ENCODE measurements at places on chromosomes 1 and 21.
A peak's percentile ranks its signal among the peaks of the same experiment; 100 is the strongest.

- no peak for DNase-seq
Measured at GRCh38 chr1:91070298-91070697, 48.5 kb upstream of the ZNF644 start.

DNA sequence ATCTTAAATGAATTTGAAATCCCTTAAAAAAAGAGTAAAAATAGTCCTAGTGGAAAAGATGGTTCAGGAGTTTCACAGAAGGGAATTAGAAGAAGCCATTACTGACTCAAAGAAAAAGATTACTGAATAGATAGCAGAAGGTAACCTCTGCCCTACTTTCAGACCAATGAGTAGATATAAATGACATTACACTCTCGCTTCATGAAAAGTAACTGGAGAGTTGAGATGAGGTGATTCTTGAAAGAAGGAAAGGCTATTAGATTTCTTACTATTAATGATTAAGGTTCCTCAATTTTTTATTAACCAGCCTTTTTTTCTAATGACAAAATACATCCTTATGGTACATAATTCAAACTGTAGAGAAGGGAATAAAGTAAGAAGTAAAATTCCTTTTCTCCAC, 28.3 kb downstream of the CCN1 start:
- no peak for DNase-seq

GRCh38 chr1:197987294-197987693, 70.1 kb downstream of the LHX9 start:
- DNase-seq, result no peak

- peak; percentile 41 for DNase-seq
Measured at GRCh38 chr1:4170548-4171340, 270.7 kb upstream of the C1orf174 start.

DNA sequence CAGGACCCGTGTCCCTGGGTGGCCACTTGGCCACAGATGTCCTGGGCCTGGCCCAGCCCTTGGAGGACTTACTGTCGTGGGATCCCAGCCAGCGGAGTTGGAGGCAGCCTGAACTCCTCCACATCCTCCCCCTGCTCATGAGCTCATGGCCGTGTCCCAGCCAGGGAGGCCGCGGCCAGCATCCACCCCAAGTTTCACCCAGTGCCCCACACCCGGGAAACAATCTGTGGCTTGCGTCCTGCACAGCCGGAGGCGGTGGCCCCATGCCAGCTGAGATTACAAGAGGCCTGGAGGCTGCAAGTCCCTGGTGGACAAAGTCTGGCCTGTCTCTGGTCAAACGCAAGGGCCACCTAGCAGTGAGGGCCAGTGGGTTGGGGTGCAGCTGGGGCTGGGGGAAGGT, 27.5 kb upstream of the TMEM52 start:
- peak; percentile 71 for DNase-seq

- no peak for DNase-seq
Measured at GRCh38 chr1:149877211-149877946, 22.0 kb upstream of the BOLA1 start.

DNA sequence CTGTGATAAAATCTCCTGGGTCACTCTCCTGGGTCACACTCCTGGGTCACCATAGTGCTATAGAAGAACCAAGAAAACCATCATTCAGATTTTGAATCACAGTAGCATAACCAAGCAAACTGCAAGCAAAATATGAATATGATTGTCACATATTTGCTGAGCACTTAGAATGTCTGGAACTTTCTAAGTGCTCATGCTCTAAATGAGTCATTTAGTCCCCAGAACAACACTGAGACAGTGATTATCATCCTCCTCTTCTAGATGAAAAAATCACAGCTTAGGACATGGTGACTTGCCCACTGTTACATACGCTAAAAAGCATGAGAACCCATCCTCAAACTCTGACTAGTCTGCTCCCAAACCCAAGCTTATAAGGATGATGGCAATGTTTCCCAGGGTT, 39.5 kb upstream of the DDAH1 start:
- DNase-seq, result no peak

GRCh38 chr1:49765034-49765433, 258.7 kb downstream of the AGBL4 start:
- DNase-seq, result no peak

DNA sequence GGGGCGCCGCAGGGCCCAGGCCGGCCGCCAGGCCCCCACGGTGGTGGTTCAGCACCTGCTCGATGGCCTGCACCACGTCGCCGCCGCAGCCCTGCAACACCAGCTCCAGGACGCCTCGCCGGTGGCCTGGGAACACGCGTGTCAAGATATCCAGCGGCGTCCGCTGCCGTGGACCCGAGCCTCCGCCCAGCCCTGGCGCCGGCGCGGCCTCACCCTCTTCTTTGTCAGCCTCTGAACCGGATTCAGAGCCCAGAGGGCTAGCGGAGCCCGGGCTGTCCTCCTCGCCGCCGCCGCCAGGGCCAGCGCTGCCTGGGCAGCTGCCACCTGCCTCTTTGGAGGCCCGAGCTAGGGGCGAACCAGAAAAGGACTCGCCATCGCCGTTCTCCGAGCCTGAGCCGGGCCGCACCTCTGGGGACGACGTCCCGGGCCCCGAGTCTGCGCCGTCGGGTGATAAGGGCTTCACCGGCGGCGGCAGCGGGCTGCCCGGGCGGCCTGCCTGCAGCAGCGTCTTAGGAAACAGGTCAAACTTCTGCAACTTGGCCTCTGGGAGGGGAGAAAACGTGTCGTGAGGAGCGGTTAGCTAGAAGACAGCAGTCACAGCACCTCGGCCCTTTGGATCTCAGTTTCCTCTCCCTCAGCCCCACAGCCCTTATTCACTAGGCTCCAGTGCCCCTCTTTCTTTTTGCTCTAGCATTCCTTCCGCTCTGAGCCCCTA, 3.9 kb downstream of the DMRTA2 start:
- no peak for DNase-seq
